Hippocampal formation (tissue), 2 donors: ENCODE measurements at places on chromosomes 7 and 10.

DNA sequence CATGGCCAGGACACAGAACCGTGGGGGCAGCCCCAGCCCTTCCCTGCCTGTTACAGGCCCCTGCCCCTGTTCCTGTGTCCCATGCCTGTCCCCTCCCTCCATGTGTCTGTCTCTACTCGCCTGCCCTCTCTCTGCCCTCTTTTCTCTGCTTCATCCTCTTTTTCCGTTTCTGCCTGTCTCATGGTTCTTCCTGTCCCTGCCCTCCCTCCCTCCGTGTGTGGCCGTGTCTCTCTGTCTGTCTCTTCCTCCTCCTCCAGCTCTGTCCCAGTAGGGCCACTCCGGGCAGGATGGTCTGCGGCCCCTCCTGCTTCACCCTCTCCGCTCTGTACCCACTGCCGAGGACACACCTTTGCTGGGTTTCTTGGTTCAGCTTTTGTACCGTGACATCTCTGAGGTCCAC is 137.4 kb downstream of the FAM53B start:
- no peak for DNase-seq

GRCh38 chr7:18177129-18177814 is 149.6 kb upstream of the PRPS1L1 start:
- DNase-seq = no peak

DNA sequence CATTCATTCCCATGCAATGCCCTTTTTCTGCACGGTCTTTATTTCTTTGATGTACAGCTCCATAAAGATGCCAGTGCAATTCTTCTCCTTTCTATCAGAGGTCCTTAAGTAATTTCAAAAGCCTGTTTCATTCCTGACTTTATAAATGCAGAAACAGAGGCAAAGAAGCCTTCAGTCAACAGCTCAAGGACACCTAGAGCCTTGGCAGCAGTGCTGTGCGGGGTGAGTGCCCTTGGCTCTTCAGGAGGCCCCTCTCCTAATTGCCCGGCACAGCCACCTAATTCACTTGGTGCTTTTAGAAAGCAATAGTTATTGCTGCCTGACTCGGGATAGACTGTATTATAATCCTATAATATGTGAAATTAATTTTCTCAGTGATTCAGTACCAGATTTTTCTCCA is 169.6 kb upstream of the KLF6 start:
- no peak for DNase-seq

- no peak for DNase-seq
These were observed 290.7 kb upstream of the TMEM229A start for GRCh38 chr7:124323597-124323996.

DNA sequence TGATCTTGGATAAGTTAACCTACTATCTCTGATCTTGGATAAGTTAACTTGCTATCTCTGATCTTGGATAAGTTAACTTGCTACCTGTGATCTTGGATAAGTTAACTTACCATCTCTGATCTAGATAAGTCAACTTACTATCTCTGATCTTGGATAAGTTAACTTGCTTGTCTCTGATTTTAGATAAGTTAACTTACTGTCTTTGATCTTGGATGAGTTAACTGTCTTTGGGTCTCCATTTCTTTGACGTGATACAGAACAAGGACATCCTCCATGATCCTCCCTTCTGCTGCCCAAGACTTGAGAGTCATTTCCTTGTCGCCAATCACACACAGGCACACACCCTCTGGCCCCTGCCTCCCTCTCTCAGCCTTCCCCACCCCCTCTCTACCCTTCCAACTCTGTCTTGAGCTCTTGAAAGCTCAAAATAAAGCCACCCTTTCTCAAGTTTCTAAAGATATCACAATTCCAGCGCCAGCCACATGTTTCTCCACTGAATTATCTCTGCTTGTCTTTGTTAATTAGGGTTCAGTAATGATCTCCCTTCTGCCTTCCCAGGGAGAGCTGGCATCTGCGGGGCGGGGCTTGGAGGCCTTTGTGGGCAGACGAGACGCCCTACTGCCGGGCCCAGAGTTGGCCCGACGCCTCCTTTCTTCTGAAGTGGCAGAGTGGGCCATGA is 85.1 kb upstream of the GTF2I start:
- DNase-seq = no peak
